Muscle of leg (tissue), 16 donors: ENCODE measurements at places on chromosomes 4 and X. TPM values are rescaled to one million over a fixed set of nuclear protein-coding genes. Genes with fewer than 3 reads are reported as not detected.

- DNase-seq = no peak
Observed at GRCh38 chr4:147533331-147533730, 52.4 kb downstream of the EDNRA start.

IBSP gene
- not detected for total RNA-seq

EXOC1L gene
- total RNA-seq = not detected

- peak; percentile 62 for DNase-seq
Observed at GRCh38 chr4:186192066-186192612, 772 bp downstream of the CYP4V2 start.

GRCh38 chr4:28702571-28702970 lies 1841.9 kb downstream of the STIM2 start:
- no peak for DNase-seq

GRCh38 chr4:6414578-6414977 lies 57.8 kb downstream of the PPP2R2C start:
- no peak for DNase-seq

CCKAR gene
- not detected for total RNA-seq

DNA sequence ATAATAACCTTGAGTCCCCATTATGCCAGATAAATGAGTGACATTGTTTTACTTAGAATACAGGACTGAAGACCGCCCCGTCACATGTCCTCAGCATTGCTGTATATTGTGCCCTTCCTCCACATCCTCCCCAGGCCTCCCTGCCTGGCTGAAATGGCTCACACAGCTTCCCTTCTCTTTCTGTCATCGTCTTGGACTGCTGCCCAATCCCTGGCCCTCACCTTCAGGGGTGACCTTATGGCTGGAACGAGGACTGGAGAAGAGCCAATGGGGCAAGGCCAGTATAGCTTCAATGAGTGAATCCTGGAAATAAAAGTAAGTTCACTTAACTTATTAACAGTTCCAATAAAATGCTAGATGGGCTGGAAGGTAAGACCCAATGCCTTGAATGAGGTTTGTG lies 2.7 kb downstream of the KCNE5 start:
- no peak for DNase-seq

DNA sequence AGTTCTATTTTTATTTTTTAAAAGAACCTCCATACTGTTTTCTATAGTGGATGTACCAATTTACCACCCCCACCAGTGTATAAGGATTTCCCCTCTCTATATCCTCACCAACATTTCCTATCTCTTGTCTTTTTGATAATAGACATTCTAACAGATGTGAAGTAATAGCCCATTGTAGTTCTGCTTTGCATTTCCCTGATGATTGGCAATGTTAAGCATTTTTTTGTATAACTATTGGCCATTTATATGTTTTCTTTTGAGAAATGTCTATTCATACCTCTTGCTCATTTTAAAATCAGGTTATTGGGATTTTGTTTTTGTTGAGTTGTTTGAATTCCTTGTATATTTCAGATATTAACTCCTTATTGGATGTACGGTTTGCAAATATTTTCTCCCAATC lies 251.1 kb upstream of the HTR2C start:
- DNase-seq = no peak

- DNase-seq = no peak
Observed at GRCh38 chr4:137905930-137906329, 336.2 kb downstream of the SLC7A11 start.

- peak; percentile 37 for DNase-seq
Observed at GRCh38 chrX:105527759-105528158, 294.6 kb upstream of the NRK start.

- no peak for DNase-seq
Observed at GRCh38 chr4:184641022-184641421, 8.2 kb downstream of the CASP3 start.

DNA sequence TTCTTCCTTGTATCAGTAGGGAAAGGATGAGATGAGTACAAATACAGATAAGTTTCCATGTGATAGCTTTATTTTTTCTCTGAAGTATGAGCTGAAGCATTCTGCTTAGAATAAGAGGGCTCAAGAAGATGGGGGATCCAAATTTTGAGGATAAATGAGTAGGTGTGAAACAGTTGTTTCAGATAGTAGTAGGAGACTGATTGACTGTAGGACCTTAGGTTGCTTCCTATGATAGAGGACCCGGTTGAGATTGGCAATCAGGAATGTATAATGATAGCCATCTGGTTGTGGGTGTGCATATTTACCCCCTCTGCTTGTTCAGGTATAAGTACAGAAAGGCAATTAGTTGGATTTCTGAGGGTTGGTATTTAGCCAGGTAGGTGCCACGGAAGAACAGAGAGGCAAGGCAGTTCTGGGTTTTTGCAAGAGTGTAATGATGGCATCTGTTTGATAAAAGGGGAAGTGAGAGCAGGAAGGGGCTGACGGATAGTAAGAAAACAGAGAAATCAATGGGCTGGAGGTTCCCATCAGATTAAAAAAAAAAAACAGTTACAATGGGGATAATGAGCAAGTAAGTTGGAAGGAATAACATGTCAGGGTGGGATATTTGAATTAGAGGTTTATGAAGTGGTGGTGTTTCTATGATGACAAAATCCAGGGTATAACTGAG lies 13.7 kb downstream of the OCRL start:
- DNase-seq = no peak

GRCh38 chrX:11185861-11186260 lies 74.7 kb downstream of the HCCS start:
- no peak for DNase-seq

GRCh38 chr4:187309456-187309855 lies 585.8 kb upstream of the FAT1 start:
- no peak for DNase-seq

DNA sequence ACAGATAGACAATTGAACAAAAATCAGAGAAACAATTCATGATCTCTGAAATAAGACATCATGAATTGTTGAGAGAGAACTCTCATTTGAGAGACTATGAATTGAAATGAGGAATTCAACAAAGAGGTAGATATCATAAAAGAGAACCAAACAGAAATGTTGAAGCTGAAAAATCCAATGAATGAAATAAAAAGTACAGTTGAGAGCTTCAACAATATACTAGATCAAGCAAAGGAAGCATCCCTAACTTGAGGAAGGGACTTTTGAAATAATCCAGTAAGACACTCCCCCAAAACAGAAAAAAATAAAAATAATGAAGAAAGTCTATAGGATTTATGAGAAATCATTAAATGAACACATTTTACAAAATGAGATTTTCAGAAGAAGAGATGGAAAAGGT lies 310.0 kb upstream of the PCDH10 start:
- DNase-seq = no peak

TCEAL9 gene
- 96.2 TPM for total RNA-seq
